ENCODE measurements at places on chromosomes 3 and 15.

DNA sequence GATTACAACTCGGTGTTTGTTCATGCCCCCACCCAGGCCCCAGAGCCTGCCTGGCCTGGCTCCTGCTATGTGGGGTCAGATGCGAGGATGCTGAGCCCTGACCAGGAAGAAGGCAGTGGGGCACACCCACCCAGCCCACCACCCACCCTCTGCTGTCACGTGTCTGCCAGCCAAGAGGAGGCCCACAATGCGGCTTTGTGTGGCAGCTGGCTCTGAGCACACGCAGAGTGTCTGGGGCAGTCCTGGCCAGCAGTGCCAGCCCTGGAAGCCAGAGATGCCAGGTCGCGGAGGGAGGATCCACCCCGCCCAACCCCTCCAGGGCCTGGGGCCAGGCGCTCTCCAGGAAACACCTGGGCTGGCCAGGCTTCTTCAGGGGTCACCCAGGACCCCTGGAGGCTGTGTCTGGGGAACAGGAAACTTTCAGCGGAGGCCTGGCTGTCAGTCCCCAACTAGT is 26.4 kb upstream of the KLF13 start:
- DNase-seq: no peak

DNA sequence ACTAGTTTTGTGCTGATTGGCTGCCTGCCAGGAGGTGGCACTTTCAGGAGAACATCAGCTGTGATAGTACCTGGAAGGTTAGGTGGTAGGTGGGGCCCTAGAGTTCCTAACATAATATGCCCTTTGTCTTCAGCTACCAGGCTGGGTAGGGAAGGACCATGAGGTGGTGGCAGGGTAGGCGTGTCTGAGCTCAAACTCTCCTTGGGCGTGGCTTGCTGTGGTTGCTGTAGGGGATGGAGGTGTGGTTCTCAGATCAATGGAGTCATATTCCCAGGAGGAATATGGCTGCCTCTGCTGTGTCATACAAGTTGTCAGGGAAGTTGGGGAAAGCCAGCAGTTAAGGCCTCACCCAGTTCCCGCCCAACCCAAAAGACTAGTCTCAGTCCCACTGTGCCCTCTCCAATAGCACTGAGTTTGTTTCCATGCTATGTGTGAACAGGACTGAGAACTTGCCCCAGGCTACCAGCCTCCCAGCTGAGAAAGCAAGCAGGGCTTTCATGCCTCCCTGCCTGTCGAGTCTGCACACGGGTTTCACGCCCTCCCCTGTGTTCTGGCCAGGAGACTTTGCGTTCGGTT is 107.7 kb downstream of the CHCHD4 start:
- no peak for DNase-seq

GRCh38 chr3:126179825-126180476 is 435 bp downstream of the ALDH1L1 start:
- DNase-seq: no peak

- no peak for DNase-seq
Observed at GRCh38 chr15:76196269-76197231, 114.7 kb downstream of the ETFA start.

GRCh38 chr3:15535732-15536131 is 14.2 kb upstream of the COLQ start:
- no peak for DNase-seq

DNA sequence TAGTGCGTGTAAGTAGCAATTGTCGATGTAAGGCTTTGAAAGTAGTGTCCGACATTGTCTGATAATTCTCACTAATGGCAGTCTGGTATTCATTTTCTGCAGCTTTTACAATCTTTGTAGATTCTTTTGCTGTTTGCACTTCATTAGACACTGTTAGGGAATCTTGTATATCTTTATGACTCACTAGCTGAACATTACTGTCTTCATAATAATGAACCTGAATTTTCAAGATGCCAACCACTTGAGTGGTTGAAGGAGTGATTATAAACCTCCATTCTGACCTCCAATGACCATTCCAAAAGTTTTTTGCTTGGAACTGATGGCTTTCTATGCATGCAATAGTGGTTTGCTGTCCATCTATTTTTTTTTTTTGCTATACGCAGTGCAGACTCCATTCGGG is 76.4 kb upstream of the MFGE8 start:
- DNase-seq: no peak

GRCh38 chr3:183884097-183884426 is 618 bp downstream of the PARL start:
- DNase-seq: no peak

DNA sequence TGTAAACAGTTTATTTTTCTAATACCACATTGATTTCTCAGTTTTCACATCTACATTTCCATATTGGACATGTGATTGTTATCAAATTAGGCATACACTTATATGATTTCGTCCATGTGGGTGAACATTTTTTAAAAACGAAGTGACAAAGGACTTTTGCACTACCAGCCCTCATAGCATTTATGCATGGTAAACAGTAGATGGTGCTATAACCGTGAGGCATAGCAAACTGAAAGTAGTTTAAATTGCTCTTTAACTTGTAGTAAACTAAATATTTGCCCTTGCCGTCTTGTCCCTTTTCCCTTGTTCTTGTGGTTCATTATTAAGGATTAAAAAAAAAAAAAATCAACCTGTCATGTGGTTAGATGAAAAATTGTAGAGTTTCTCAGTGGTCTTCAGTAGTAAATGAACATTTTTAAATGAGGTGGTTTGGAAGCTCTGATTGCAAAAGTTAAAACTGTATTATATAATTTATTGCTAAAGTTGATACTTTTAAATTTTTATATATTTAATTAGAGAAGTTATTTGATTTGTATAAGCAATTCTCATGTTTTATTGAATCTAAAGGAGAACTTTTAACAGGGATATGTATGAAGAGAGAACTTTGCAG is 24.0 kb downstream of the STX19 start:
- DNase-seq: no peak

- DNase-seq: no peak
Observed at GRCh38 chr3:112632596-112632995, 8.3 kb downstream of the CCDC80 start.

- DNase-seq: no peak
Observed at GRCh38 chr15:35867356-35867755, 321.4 kb upstream of the DPH6 start.

- DNase-seq: no peak
Observed at GRCh38 chr3:55177749-55178148, 249.9 kb upstream of the LRTM1 start.
